ENCODE measurements at places on chromosomes 12 and 14. TPM values are rescaled to one million over a fixed set of nuclear protein-coding genes. Genes with fewer than 3 reads are reported as not detected.

DNA sequence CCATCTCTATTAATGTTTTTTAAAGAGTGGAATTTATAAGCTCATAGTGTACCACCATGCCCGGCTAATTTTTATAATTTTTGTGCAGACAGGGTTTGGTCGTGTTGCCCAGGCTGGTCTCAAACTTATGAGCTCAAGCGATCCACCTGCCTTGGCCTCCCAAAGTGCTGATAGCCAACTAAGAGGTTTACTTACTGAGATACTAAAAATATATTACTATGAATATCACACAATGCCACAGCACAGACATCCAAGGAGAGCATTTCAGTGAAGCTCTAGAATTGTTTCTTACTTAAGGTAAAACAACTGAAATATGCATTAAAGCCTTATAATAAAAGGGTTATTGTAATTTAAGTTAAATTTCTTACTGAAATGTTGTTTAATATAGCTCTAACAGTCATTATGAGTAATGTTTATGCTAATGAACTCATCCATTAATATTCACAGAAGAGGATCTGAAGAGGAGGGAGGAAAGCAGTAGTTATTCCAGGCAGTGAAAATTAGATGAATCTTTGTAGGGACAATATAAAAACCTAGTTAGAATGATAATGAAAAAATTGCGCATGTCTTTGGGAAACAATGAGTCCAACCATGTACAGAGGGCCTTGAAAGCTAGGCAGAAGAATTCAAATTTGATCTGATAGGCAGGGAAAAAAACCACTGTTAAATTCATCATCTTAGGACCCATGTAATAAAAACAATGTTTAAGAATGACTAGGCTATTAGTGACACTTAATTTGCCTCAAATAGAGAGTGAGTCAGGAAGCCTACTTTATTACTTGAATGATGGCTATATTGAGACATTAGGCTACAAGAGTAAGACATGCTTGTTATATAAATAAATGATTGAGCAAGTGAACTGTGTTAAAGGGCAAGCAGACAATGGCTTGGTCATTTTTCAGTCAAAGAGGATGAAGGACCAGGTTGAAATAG is 99.2 kb downstream of the SLC41A2 start:
- DNase-seq: no peak

DNA sequence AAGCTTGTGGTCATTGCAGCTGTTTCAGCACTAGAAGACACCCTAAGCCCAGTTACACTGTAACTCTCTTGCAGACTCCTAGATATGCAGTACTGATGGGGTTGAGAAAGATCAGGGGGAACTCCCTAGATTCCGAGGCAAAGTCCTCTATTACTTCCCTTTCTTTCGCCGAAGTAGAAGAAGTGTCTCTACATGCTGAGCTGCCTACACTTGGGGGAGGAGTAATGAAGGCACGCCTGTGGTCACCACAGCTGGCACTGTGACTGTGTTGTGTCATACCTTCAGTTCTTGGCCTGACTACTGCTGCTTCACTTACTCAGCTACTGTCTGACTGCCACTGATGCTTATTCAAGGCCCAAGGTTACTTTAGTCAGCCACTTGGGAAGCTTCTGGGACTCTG is 35.1 kb upstream of the RPL10L start:
- no peak for DNase-seq

GRCh38 chr14:101103321-101103901 is 199.9 kb upstream of the RTL1 start:
- DNase-seq: no peak

GRCh38 chr14:101171650-101172049 is 268.1 kb upstream of the RTL1 start:
- no peak for DNase-seq

- DNase-seq: no peak
Measured at GRCh38 chr14:50022661-50023060, 93.7 kb downstream of the VCPKMT start.

GRCh38 chr12:1189163-1189562 is 198.1 kb downstream of the ERC1 start:
- no peak for DNase-seq

The YAF2 gene
- polyA plus RNA-seq: 18.5 TPM

DNA sequence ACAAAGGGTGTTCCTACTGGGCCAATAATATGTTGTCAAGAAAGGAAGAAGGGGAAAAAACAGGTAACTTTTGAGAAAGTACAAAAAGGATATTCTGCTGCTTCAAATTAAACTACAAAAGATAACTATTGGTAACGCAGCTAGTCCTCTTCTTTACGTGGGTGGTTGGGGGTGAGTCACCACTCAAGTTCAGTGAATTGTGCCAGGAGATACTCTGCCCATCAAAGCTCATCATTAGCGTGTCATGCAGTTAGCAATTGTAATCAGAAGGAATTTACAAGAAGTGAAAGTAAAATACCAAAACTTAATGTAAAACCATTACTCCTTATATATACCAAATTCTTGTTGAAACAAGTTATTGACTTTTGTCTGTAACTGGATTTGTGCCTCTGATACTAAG is 342.0 kb downstream of the NPAS3 start:
- no peak for DNase-seq

DNA sequence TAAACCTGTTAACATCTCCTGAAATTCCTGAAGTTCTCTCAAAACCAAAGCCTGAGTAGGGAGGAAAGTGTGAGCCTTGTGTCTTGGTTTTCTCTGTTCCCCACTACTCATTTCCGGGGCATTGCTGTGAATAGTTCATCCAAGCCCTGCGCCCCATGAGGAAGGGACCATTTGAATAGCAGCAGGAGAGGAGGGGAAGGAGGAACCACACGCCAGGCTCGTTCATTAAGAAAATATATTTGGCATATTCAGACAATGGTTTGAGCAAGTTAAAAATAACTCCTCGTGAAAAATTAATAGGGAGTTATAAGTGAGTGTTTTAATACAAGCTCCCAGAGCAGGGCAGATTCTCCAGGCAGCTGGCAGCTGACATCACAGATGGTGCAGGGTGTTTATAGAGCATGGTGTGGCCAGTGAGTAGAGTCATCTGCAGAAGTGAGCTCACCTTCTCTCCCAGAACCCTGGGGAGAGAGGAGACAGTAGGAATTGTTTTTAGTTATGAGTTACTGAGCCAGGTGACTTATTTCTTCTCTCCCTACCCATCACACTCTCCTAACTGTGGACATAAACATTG is 29.5 kb upstream of the CISTR start:
- DNase-seq: no peak

- DNase-seq: no peak
Measured at GRCh38 chr12:98741196-98741555, 96.1 kb downstream of the APAF1 start.

DNA sequence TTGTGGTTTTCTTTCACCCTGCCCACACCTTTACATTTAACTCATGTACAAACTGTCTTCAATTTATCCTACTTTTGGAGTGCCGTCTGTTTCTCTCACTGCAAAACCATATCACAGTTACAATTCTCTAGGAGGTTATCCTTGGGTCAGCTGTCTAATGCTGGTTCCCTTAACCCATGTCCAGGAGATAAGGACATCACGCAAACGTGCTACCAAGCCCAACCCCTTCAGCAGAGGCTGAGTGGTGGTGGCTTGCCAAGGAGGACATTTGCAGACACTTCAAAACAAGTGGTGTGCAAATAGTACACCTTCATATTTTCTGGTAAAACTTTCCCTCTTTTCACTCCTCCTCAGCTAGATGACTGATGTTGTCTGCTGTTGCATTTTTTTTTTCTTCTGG is 167.9 kb downstream of the PAX9 start:
- DNase-seq: no peak

The GLS2 gene
- polyA plus RNA-seq: 2.9 TPM

GRCh38 chr12:57470286-57470969 is 9.2 kb downstream of the ARHGAP9 start:
- no peak for DNase-seq

GRCh38 chr12:52182384-52182783 is 9.4 kb downstream of the KRT80 start:
- no peak for DNase-seq

DNA sequence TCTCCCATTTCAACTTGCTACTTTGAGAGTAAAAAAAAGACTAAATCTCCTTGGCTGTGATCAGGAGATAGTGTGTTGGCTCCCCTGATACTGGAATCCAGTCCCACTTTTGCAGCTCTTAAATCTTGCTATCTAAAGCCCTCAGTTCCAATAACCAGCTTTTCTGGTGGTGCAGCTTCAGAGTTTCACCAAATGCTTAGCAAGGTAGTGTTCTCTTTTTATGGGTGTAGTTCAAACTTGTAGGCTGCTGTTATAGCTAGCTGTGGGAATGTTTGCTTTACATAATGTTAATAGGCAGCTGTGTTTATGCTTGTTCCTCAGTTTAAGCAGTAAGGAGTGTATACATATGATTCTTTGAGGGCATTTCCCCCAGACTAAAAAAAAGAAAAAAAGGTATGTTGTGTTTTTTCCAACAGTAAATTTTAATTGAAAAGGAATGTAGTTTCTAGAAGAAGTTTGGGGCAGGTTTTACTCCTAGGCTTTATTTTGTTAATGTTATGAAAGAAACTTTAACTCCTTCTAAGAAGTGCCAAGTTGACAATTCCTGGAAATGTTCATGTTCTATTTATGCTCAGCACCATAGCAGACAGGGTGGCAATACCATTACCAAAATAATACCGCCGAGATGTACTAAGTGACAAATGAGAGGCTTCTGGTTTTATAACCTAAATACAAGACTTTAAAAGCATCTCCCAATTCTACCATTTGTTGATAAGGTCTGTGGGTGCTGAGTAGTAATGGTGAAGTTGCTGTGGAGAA is 12.1 kb downstream of the CRADD start:
- no peak for DNase-seq

The SMCO3 gene
- 0.82 TPM for polyA plus RNA-seq

DNA sequence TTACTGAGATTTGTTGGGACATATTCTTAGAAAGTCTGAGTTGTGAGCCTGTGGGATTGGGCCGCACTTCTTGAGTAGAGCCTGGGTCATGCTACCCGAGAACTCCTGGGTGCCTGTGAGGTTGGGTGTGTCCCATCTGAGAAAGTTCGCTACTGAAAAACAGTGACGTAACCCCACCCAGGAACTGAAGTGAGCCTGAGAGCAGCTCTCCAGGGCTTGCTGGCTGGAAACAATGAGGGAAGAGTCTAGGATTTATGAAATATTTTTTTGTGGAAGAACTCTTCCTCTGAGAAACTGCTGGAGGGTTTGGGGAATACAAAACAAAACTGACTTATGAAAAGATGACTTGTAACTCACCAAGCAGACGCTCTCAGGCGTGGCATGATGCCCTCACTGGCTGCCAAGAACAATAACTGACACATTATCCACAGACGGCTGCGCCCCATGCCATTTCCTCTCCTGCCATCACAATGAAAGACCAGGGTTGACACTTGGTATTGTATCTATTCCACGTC is 69.2 kb downstream of the RASSF3 start:
- DNase-seq: no peak

DNA sequence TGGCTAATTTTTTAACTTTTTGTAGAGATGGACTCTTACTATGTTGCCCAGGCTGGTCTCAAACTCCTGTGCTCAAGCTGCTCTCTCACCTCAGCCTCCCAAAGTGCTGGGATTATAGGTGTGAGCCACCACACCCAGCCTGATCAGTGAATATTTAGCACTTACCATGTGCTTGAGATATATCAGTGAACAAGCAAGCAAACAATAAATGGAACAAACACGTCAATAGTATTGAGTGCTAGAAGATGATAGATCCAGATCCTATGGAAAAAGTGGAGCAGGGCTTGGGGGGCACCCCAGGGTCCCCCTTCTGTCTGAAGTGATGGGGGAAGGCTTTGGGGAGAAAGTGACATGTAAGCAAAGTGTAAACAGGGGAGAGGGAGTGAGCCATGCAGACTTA is 83.8 kb downstream of the NT5DC3 start:
- DNase-seq: no peak

All from right lung (tissue), 10 donors.